Mucosa of descending colon (tissue), 3 donors: ENCODE measurements at places on chromosomes 16 and 17. TPM values are rescaled to one million over a fixed set of nuclear protein-coding genes. Genes with fewer than 3 reads are reported as not detected.

- no peak for DNase-seq
Observed at GRCh38 chr17:60592750-60593149, 7.2 kb upstream of the PPM1D start.

DNA sequence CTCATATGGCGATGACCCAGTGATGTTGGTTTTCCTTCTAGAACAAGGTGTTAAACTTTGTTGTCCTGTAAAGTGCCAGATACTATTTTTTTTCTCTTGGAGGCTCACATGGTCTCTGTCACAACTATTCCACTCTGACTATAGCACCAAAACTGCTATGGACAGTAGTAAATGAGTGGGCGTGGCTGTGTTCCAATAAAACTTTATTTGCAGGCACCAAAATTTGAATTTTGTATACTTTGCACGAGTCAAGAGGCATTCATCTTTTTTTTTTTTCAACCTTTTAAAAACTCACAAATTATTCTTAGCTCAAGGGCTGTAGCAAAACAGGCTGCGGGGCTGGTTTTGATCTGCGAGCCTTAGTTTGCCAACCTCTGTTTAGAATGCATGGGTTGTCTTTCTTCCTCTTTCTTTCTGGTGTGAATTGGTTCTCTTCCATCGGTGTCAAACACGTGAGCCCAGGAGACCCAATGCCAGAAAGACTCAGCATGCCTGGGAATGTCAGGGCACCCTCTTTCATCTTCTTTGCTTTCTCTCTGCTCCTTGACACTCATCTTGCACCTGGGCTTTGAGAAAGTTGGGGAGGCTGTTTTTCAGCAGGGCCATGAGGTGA is 2.1 kb downstream of the SYT17 start:
- no peak for DNase-seq

GRCh38 chr16:1909561-1910231 is 8.5 kb downstream of the HS3ST6 start:
- DNase-seq: peak; percentile 84

- DNase-seq: no peak
Observed at GRCh38 chr16:19875900-19876299, 8.7 kb downstream of the GPRC5B start.

The SLFN12 gene
- 1.5 TPM for total RNA-seq

- no peak for DNase-seq
Observed at GRCh38 chr16:69707920-69708683, 18.3 kb downstream of the NQO1 start.

DNA sequence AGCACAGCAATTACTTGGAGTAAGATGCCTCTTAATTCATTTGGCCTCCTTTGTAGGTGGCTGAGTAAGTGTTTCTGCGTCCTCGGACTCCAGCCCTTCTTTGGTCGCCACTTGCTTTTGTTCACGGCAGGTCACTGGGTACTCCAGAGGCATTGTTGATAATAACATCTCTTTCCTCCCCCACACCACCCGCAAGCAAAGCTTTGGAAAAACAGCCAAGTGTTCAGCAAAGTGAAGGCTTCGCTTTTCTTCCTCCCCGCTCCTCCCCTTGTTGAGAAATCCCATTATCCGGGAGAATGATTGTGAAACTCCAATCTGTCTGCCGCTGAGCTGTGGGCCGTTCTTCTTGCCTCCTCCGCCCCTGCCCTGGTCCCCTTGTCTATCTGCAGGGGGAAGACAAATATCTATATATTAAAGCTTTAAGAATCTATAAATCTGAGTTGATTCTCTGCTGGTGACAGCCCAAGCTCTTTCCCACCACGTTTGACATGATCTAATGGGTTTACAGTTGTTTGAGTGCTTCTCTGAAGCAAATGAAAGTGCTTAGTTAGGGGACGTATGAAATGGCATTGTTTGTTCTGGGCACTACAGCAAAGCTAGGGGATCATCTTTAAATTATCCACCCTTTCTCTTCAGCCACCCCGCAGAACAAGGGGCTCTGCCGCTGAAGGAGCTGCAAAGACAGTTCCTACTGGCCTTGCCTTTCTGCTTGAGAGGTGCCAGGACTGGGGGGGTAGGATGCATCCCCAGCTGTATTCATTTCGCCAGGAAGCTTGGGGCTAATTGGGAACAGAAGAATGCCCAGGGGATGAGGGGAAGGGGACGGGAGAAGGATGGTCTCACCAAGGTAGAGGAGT is 167.1 kb downstream of the CCDC182 start:
- no peak for DNase-seq

The MYO15A gene
- 1.2 TPM for total RNA-seq

GRCh38 chr17:39738568-39738901 is 797 bp downstream of the GRB7 start:
- peak; percentile 78 for DNase-seq

DNA sequence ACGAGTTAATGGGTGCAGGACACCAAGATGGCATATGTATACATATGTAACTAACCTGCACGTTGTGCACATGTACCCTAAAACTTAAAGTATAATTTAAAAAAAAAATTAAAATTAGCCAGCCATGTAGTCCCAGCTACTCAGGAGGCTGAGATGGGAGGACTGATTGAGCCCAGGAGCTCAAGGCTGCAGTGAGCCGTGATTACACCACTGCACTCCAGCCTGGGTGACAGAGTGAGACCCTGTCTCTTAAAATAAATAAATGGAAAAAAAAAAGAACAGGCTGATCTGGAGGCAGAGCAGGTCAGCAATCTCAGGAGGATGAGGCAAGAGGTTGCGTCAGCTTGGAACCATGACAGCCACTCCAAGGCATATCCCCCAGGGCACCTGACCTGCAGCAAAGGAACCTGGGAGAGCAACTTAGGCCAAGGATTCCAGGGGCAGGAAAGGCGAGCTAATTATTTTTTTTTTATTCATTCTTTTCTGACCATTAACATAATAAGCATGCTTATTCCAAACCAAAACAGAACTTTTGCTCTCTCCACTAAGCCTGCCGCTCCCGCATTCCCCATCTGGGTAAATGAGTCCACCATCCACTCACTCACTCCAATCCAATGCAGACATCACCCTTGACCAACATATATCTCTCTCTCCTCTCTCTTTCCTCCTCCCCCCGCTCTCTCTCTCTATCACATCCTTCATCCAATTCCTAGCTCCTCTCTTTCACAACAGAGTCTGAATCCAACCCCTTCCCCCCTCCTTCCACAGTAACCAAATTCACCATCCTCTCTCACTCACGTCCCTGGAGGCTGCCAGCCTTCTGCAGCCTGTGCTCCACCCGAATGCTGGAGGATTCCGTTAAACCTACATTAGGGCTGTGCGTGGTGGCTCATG is 47.7 kb downstream of the TK2 start:
- DNase-seq: no peak

DNA sequence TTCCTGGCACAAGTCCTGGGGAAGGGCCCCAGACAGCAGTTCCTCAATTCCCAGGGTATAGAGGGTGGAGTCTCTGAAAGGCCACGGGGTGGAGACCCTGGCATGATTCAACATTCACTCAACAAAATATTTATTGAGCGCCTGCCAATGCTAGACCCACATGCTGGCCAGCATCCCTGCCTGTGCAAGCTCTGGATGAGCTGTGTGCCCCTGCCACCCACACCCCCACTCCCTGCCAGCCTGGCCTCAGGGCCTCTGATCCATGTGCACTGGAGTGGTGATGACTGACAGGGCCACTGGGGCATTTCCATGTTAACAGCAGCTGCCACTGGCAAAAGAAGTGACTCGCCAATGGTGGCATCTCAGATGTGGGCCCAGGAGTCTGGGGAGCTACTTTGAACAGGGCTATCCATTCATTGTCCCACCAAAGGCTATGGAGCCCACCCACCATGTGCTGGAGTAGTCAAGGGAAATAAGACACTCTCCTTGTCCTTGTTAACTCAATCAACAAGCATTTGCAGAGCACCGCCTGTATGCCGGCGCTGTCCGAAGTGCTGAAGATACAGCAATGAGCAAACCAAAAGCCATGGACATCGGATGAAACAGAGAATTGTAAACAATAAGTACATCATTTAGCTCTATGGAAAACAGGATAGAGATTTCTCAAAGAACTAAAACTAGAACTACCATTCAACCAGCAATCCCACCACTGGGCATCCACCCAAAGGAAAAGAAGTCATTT is 3.0 kb upstream of the PRSS22 start:
- DNase-seq: no peak

The C1QTNF8 gene
- not detected for total RNA-seq

DNA sequence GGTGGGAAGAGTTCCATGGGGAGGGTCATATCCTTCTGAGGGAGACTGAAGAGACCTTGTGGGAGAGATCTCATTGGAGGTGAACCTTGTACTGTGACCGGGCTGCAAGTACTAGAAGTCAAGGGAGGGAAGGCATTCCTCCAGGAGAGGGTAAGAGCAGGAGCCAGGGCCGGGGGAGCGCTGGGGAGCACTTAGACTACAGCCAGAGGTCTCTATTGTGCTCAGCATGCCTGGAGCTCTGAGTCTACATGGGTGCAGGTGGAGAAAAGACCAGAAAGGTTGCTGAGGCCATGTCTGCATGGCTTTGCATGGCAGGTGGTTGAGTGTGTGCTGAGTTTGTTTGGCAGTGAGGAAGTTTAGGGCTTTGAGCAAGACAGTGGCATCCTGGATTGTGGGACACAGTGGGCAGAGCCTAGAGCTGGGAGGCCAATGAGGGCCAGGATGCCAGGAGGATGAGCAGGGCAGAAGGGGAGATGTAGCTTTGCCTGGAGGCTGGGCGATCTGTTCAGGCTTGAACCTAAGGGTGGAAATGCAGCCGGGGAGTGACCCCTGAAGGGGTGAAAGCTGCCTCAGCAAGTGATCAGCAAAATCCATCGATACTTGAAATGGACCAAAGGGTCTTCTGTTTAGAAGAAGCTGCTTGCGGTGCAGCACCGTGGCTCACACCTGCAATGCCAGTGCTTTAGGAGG is 317.4 kb upstream of the TNRC6C start:
- DNase-seq: no peak
